ENCODE measurements at places on chromosomes 6 and 20. TPM values are rescaled to one million over a fixed set of nuclear protein-coding genes. Genes with fewer than 3 reads are reported as not detected.

The PRRT1 gene
- 0.69 TPM for total RNA-seq

The ARFGEF3 gene
- 0.51 TPM for total RNA-seq

The NHLRC1 gene
- 1.9 TPM for total RNA-seq

The FAM162B gene
- total RNA-seq: not detected

The PROKR2 gene
- not detected for total RNA-seq

The RBM38 gene
- total RNA-seq: 36.2 TPM

The ANKS1A gene
- total RNA-seq: 7.1 TPM

The PKHD1 gene
- total RNA-seq: not detected

The CST2 gene
- total RNA-seq: 0.32 TPM

The GPLD1 gene
- total RNA-seq: 1.3 TPM

The CST7 gene
- not detected for total RNA-seq

The CGA gene
- total RNA-seq: 0.21 TPM

The ASIP gene
- total RNA-seq: not detected

The ALDH5A1 gene
- 7.0 TPM for total RNA-seq

The SLC52A3 gene
- 0.64 TPM for total RNA-seq

The OR5V1 gene
- not detected for total RNA-seq

The GATA5 gene
- 0.75 TPM for total RNA-seq

The PGM3 gene
- total RNA-seq: 27.1 TPM

Measured in A549 treated with CORT108297 at 1 μM for 4 hours (cell line).